ENCODE measurements at places on chromosomes 7 and 10.

DNA sequence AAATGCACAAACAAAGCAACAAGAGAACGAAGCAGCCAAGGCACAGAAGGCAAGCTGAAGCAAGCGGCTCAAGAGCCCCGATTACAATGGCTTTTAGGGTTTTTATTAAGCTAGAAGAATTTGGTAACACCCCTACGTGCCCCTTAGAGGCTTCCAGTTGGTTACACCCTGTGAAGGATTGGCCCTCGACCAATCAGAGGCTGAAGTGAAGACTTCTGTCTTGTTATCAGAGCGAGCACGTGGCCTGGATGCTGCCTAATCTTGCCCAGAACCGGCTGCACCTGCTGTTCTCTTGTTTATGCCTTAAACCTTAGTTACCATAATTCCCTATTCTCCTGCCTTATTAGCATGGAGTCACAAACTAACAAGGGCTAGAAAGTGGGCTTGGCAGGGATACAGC lies 21.4 kb downstream of the KCNK18 start:
- no peak for DNase-seq

GRCh38 chr10:122530177-122530576 lies 30.4 kb upstream of the DMBT1 start:
- no peak for DNase-seq

GRCh38 chr7:102992938-102993717 lies 80.3 kb downstream of the LRRC17 start:
- DNase-seq = peak; percentile 34

- no peak for DNase-seq
These were observed 26.3 kb upstream of the SH3PXD2A start for GRCh38 chr10:103881416-103882284.

DNA sequence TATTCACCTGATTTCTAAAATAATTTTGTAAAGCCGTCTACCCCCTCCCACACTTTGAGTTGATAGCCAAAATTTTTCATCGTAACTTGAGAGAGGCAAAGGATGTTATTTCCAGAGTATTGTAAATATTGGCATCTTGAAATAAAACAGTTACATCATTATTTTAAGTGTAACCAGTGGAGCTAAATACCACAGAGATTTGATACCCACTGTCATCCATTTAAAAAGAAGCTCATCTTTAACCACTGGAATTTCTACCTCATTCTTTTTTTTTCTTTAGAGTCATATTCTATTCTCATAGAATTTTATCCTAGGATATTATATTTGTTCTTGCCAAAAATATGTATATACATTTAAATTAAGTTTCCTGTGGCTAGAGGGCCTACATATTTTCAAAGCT lies 48.6 kb downstream of the CAMK1D start:
- no peak for DNase-seq

GRCh38 chr7:114008696-114009095 lies 89.9 kb upstream of the PPP1R3A start:
- DNase-seq = no peak

DNA sequence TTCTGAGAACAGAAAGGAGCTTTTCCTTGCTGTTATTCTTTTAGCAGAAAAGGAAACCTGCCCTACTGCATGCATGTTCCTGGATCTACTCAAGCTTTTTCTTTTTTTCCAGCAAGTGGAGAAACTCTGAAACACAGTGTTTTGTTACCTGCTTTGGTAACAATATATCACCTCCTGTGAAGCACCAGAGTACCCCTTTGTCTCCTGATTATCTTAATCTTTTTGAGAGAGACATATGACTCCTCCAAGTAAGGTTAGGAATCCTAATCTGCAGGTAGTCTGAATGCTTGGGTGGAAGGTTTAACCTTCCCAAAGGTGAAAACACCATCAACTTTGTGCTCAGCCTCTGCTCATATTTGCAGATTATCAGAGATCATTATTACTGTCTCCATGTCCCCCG lies 93.1 kb downstream of the MAPK8 start:
- DNase-seq = no peak

DNA sequence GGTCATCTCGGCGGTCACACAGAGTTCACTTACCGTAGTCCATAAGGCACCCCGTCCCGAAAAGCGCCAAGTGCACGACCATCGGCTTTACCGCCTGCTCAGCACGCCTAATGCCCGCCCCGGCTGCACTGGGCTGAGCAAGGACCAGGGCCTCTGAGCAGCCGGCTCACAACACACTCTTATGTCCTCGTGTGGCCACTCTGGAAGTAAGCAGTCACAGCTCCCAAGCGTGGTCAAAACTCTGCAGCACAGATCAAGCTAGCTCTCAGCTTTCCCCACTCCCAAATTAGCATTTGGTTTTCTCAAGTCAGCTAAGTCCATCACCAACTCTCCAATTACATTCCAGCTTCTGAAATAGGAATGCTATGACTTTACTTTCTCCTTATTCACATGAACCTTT lies 57.7 kb downstream of the MAD1L1 start:
- DNase-seq = no peak

DNA sequence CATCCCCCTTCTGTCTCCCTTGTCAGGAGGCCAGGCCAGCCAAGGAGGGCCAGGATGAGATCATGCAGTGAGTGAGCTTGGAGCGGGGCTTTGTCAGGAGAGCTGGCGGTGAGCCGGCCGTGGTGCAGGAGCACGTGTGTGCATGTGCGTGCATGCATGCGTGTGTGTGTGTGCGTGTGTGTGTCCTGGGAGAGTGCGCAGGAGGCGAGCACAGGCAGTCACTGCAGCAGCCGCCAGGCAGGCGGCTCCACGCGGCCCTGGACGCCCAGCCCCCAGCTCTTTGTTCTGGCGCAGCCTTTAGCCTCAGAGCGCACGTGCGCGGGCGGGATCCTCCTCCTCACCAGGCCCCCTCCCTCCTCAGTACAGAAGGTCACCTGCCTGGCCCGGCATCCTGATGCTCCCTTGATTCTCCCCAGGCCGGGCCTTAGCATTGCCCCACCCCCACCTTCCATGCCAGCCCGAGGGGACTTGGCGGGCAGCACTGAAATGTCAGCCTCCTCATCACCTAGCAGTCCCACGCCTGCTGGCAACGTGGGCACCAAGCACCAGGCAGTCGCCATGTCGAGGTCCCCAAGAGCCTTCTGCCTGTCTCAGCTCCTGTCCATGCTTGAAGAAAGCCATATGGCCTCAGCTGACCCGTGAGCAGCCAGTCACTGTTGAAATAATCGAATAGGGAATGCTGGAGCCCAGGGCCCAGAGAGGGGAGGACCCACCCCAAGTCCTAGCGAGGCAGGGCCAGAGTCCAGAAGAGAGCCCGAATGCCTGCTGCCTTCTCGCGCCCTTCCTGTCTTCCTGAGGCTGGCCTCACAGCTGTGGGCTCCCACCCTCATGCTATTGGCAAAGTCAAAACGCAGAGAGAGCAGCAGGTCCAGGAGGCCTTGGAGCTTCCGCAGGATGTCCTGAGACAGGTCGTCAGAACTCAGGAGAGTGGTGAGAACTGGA lies 125.9 kb upstream of the PPIF start:
- no peak for DNase-seq

- no peak for DNase-seq
These were observed 51.8 kb downstream of the PYROXD2 start for GRCh38 chr10:98363220-98363619.

DNA sequence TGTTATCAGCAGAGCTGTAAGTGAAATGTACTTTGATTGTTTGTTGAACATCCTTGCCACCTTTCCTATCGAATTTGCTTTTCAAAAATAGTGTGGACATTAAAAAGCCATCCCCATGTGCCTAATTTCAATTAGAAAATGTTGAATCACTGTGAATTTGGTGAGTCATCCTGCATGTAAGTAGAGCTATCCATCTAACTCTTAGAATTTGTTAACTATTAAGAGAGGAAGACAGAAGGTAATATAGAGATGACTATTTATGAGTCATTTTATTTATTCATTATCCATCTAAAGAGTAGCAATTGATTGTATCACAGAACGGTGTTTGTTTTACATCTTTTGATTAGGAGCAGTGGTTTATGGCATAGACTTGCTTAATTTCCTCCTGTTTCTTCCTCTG lies 154.7 kb downstream of the MGMT start:
- DNase-seq = no peak

DNA sequence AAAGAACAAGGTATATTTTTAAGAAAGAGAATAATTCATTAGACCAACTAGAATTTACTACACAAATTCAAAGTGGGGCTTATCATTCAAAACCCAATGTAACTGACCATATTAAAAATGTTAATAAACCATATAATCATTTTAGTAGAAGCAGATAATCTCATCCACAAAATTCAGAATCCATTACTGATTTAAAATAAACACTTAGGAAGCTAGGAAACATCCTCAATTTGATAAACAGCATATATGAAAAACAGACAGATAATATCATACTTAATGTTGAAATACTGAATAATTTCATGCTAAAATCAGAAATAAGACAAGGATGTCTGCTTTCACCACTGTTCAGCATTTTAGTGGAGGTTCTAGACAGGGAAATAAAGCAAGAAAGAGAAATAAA lies 902.8 kb upstream of the PHF14 start:
- DNase-seq = no peak
